ENCODE measurements at places on chromosomes 2 and 18.

GRCh38 chr2:17771956-17772355 lies 18.0 kb downstream of the GEN1 start:
- DNase-seq, result no peak

- DNase-seq, result no peak
Observed at GRCh38 chr18:48715711-48716361, 177.0 kb downstream of the CTIF start.

- no peak for DNase-seq
Observed at GRCh38 chr2:73856214-73856613, 27.5 kb downstream of the STAMBP start.

DNA sequence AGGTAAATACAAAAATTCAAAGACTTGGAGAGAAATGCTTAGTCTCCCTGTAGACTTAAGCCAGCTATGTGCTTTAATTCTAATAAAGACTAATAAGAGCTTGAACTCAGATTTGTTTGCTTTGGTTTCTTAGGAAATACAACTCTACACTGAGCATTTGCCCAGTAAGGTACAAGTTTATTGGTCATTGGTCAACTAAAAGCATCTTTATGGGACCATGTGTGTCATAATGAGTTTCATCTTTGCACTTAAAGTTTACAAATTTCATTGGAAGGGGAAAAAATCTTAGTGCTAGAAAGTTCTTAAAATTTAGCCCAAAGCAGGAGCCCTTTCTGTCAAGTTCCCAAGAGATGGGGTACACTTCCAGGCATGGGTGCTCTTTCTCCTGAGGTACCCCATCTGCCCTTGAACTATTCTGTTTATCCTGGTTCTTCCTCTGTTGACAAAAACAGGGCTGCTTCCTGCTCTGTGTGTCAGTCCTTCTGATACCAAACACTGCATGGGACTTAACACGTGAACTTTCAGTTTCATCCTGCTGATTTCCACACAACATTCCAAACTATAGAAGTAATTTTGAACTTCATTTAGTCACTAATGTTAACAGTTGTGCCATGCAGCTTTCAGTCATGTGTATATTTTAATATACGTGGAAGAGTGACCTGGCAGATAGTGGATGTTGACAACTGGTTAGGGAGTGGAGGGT lies 200.2 kb downstream of the TPGS2 start:
- no peak for DNase-seq

- no peak for DNase-seq
Observed at GRCh38 chr18:34694591-34695165, 15.4 kb upstream of the DTNA start.

All from SK-N-MC (cell line).